ENCODE measurements at places on chromosomes 2 and 18. TPM values are rescaled to one million over a fixed set of nuclear protein-coding genes. Genes with fewer than 3 reads are reported as not detected.

- DNase-seq, result no peak
These were observed 856.3 kb upstream of the SALL3 start for GRCh38 chr18:78123144-78123909.

DNA sequence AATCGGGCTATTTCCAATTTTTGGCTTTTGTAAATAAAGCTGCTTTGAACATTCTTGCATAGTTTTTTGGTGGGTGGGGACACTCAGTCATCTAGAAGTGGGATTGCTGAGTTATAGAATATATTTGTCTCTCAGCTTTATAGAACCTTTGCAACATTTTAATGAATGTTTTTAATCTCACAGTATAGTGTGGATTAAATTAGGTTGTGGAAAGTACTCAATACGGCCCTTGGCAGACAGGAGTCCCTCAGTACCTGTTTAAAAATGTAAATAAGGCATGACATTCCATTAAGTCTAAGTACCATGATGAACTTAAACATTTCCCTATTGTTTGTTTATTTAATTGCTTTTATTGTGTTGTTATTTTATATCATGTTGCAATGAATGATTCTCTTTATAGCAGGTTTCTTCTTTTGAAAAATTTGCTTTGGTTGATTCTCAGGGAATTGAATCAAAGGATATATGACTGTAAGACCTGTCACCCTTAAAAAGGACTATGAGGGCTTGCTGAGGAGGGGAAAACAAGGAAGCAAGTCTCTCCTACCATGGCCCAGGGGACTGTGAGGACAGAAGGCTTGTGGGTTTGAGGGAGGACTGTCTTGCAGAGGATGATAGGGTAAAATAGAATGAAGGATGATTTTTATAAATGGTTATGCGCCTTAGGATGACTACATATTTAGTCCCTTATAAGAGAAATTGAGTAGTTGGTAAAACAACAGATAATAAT is 165.1 kb downstream of the RPIA start:
- DNase-seq, result no peak

GRCh38 chr18:64082054-64082453 is 66.8 kb downstream of the LINC00305 start:
- DNase-seq, result no peak

- DNase-seq, result no peak
These were observed 55.1 kb upstream of the RAPGEF4 start for GRCh38 chr2:172680436-172681068.

DNA sequence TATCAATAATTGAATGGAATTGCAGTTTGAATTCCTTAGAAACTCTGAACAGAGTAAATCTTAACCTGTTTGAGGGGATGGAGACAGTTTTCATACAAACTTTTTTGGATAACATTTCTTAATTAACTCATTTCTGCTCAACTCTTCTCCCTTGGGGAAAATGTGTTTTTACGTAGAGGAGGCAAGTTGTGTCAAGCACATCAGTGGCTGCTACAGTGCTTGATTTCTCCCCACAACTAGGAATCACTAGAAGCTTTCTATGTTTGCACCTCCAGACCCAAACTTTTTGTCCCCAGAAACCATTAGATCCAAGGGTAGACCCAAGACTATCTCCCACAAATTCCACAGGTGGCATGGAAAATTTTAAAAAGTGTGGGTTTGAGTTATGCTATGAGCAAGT is 658.9 kb upstream of the FSHR start:
- no peak for DNase-seq

- no peak for DNase-seq
These were observed 236.3 kb upstream of the ID2 start for GRCh38 chr2:8445580-8445979.

- no peak for DNase-seq
These were observed 277.1 kb upstream of the NRP2 start for GRCh38 chr2:205405194-205405593.

DNA sequence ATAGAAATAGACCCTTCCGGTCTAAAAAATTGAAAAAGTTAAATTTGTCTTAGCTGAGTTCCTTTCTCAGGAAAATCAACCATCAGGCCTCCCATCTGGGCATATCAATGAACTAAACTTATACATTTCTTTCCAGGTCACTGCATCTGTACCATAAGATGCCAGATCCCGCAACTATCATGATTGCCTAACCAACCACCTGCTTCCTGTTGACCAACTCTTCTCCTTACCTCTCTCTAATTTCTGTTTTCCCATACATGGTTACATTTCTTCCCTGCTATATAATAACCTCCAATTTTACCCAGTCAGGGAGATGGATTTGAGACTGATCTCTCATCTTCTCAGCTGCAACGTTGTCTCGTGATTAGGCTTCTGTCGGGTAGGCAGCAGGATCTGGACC is 228.7 kb downstream of the FSIP2 start:
- DNase-seq, result no peak

GRCh38 chr2:96768083-96768561 is 7.4 kb downstream of the CNNM4 start:
- DNase-seq, result no peak

DNA sequence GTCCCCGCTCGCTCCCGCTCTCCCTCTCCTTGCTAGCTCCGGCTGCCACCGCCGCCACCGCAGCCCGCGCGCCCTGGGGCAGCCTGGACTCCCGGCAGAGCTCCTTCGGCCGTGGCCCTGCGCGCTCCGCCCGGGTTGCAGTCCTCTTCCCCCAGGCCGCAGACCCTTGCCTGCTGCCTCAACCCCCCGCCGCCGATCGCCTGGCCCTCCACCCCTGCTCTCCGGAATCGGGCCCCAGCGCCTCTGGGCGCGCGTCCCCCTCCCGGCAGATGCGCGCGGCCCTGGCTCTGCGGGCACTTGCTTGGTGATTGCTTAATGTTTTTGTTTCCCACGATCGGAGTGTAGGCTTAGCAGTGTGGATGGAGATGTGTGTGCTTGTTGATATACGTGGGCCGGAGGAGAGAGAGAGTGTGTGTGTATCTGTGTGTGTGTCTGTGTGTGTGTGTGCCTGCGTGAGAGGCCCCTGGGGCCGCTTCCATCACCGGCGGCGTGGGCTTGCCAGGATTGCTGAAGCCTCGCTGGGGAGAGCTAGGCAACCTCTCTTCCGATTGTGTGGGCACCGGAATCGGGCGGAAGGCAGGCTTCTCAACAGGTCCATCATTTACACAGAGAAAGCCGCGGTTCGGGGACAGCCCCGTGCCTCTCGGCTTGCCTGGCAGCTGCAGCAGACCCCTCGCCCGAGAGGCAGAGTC is 877 bp downstream of the INHBB start:
- no peak for DNase-seq

DNA sequence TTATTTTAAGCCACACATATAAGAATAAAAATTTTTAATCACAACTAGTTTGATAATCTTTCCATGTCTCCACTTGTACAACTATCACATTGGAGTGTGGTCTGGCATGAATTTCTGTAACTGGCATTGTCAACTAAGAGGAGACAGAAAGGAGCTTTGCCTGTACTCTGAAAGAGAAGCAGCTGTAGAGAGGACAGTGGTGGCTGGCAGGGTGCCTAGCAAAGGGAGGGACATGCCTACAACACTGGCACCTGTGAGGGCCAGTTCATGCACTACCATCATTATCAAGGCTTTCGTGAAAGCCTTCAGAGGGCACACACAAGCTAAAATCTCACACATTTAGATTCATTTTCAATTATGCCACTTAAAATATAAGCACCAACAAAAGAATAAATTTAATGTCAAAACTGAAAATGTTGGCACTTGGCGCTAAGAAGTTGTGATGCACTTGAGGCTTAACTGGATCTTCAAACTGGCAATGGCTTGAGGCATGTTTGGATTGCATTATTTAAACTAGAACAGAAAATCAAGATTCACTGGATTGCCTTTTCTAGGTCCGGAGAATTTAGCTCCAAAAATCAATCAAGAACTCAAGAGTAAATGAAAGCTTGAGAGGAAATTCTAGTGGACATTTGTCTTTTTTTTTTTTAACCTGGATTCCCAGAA is 238.6 kb downstream of the ZNF385B start:
- DNase-seq, result no peak

DNA sequence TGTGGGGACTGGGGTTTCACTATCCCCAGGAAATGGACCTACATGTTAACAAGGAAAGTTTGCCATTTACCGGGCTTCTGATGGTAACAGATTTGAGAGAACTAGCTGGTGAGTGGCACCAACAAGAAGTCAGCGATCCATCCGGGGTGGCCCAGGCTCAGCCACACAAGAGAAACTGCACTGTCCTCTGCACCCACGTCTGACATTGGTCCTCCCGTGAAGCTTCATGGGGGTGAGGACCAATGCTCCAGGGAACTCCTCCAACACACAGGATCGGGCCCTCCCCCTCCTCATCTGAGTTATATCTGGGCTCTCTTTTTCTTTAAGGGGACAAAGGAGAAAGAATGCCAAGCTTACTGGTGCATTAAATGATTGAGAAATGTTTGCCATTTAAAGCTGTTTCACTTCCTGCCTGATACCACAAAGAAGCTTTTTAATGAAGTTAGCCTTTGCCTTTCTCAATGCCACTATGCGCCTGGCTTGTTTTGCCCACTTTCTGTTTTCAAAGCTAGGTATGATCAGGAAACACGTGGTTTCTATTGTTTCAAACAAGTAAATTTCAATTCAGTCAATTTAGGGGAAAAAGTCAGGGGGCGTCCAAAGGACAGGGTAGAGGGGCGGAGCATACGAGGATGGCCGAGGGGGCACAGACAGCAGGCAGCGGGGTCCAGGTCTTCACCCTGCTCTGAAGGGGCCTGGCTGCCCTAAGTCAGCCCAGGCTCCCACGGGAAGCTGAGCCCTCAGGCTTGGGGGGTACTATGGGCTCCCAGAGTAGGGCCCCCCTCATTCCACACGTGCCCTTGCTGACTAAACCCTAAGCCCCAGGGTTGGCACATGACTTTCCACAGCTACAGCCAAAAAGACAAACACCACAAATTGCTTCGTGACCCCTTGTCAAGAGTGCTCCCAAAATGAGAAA is 204.0 kb upstream of the ID2 start:
- DNase-seq, result no peak

GRCh38 chr2:6930923-6931647 is 13.9 kb downstream of the RNF144A start:
- DNase-seq, result no peak

DNA sequence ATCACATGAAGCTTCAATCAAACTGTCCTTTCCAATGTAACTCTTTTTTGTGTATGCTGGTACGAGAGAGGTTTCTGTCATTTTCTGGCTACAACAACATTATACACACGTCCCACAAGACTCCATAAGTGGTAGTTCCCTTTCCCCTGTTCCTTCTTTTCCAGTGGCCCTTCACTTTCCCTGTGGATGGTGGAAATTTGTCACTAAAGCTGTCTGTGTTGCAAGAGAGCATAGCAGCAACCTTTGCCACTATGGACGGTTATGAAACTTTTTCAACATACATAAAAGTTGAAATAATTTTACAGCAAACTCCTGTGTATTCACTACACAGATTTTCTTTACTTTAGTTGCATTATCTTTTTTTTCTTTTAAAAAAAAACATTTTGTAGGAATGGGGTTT is 18.7 kb downstream of the DBI start:
- DNase-seq, result no peak

DNA sequence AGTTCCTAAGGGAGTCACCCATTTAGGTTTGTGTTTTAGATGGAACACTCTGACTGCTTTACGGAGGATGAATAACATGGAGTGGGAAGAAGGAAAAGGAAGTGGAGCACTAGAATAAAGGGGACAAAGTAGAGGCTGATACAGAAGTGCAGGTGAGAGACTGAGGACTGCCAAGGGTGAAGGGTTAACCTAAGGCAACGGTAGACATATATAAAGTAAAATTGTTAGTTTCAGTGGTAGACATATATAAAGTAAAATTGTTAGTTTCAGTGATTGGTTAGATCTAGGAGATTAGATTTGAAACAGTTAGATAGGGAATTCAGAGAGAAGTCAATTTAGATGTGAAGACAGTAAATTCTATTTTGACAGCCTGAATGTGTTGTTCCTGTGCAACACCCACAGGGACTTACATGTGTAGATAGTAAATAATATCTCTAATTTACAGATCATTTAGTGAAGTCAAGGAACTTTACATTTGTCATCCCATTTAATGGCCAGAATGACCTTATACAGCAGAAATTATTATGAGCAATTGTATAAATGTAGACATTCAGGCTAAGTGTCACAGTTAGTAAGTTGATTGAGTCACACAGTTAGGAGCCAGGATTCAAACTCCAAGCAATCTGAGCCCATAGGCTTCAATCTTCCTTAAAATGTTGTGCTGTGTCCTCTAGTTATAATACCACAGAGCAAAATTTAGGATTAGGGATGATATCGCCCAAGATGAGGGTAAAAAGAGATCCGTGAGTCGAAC is 270.8 kb upstream of the UBE2E3 start:
- DNase-seq, result no peak

The NCKAP5 gene
- not detected for total RNA-seq

The LYG2 gene
- total RNA-seq, result not detected

The SLC4A3 gene
- total RNA-seq, result not detected

The POTEI gene
- not detected for total RNA-seq

The SLC11A1 gene
- total RNA-seq, result not detected

The PSMA8 gene
- total RNA-seq, result 0.73 TPM

The C2orf66 gene
- total RNA-seq, result not detected

The ZNF385B gene
- not detected for total RNA-seq

The EGR4 gene
- total RNA-seq, result not detected

All from activated naive CD4-positive, alpha-beta T cell treated with anti-CD3 and anti-CD28 coated beads, Interleukin-2, amount 50 U/mL, for 72 hours (primary cell).